Forelimb muscle (tissue), 1 donor: ENCODE measurements at places on chromosomes 3 and 15. TPM values are rescaled to one million over a fixed set of nuclear protein-coding genes. Genes with fewer than 3 reads are reported as not detected.

The SPTBN5 gene
- polyA plus RNA-seq, result 1.9 TPM

- no peak for DNase-seq
Measured at GRCh38 chr3:95511828-95512227, 1302.6 kb upstream of the EPHA6 start.

DNA sequence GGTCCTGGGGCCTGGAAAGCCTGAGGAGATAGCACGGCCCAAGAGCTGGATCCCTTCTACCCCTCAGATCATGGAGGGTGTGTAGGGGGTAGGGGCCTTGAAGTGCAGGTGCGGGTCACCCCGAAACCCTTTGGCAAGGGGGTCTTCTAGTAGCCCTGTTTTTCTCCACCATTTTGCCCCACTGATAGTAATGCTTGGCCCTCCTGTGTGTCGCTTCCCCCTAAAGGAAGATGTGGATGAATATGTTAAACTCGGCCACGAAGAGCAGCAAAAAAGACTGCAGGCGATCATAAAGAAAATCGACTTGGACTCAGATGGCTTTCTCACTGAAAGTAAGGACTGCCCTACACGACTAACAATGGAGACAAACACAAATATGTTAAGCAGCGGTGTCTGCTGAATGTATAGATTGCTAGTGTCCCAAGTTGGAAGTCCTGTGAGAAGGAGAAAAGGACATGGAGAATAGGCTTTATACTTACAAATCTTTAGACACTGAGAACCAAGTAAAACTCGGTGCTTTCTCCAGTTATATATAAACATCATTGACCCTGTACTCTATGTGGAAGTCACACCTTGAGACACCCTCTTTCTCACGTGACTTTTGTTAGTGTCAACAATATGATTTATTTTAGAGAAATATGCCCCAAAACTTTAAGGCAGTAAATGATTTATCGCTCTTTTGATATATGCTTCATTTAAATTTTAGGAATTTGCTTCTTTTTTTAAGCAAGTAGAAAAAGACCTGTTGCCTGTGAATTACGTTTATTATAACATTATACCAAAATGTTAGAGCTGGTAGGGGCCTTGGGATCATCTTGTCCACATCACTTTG lies 802 bp downstream of the RCN2 start:
- no peak for DNase-seq

- no peak for DNase-seq
Measured at GRCh38 chr3:70180664-70181063, 131.8 kb downstream of the MDFIC2 start.

The GNAI2 gene
- polyA plus RNA-seq, result 158 TPM

DNA sequence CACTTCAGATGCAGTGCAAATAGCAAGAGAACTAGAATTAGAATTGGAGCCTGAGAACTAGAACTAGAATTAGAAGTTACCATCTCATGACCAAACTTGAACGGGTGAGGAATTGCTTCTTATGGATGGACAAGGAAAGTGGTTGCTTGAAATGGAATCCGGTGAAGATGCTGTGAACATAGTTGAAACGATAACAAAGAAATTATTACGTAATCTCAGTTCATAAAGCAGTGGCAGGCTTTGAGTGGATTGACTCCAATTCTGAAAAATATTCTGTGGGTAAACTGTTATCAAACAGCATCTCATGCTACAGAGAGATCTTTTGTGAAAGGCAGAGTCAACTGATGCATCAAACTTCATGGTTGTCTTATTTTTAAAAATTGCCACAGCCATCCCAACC lies 48.0 kb upstream of the GSK3B start:
- DNase-seq, result no peak

The TMEM207 gene
- polyA plus RNA-seq, result not detected

The ANKUB1 gene
- polyA plus RNA-seq, result not detected

GRCh38 chr3:180322829-180323228 lies 279.1 kb upstream of the TTC14 start:
- no peak for DNase-seq

- no peak for DNase-seq
Measured at GRCh38 chr3:123414973-123415775, 33.7 kb downstream of the ADCY5 start.
